ENCODE measurements at places on chromosomes 4 and X.

- no peak overlapping the region for H3K27ac ChIP-seq
- no peak overlapping the region for H3K4me3 ChIP-seq
- H3K36me3 ChIP-seq = no peaks in the 10 kb centered on the region
These were observed 191.0 kb upstream of the EMCN start for GRCh38 chr4:100708776-100709175.

DNA sequence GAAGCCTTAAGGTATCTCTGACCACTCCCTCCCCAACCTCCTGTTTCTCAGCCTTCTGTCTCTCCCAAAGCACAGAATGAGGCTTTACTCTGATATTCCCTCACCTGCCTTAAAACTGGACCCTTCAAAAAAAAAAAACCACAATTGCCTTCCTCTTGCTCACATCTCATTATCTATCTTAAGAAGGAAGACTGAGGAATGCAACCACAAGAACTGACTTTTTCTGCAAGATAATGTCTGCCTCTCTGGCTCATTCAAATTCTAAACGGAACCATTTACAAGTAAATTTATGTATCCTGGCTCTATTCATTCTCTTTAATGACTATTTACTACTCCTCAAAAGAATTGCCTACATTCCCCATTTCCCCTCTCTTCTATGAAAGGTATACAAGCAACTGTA, 545.5 kb upstream of the HTR2C start:
- H3K27ac ChIP-seq = no peak overlapping the region
- H3K4me1 ChIP-seq = no peaks in the 10 kb centered on the region
- H3K36me3 ChIP-seq = no peaks in the 10 kb centered on the region
- no peaks in the 10 kb centered on the region for H3K27me3 ChIP-seq
- DNase-seq = no peak

GRCh38 chr4:7559741-7560395, 125.1 kb upstream of the PSAPL1 start:
- DNase-seq = no peak
- H3K4me3 ChIP-seq = no peak overlapping the region
- no peaks in the 10 kb centered on the region for H3K36me3 ChIP-seq
- peaks cover 4% of the 10 kb centered on the region for H3K4me1 ChIP-seq
- no peak overlapping the region for H3K27ac ChIP-seq

DNA sequence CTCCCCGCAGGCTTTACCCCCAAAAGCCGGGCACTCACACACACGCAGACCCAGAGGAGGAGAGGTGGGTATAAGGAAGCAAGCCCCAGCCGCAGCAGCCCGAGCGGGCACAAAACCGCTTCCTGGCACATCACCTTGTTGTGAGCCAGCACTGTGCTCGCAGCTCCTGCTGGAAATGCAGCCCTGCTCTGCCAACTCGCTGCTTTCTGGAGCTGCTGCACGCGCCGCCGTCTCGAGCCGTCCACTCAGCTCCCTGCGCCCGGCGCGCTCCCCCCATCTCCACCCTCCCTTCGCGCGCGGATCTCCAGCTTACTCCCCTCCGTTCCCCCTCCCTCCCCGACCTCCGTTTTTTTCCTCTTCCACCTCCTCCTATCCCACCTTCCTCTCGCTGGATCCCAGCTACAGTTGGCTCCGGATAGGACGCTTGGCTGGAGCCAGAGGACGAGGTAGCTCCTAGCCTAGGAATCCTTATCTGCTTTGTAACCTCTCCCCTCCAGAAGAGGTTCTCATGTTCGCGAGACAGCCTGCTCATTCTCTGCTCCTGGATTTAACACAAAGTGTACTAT, at the start of gene SPOCK3:
Gene SPOCK3, minus strand, starts transcription at position 179 of the 566 bp plus-strand sequence.
- peaks cover 6% of the 10 kb centered on the region for H3K27me3 ChIP-seq
- DNase-seq = no peak
- no peaks in the 10 kb centered on the region for H3K36me3 ChIP-seq
- H3K27ac ChIP-seq = no peak within 1 kb of the TSS
